ENCODE measurements at places on chromosomes 1 and 21.

DNA sequence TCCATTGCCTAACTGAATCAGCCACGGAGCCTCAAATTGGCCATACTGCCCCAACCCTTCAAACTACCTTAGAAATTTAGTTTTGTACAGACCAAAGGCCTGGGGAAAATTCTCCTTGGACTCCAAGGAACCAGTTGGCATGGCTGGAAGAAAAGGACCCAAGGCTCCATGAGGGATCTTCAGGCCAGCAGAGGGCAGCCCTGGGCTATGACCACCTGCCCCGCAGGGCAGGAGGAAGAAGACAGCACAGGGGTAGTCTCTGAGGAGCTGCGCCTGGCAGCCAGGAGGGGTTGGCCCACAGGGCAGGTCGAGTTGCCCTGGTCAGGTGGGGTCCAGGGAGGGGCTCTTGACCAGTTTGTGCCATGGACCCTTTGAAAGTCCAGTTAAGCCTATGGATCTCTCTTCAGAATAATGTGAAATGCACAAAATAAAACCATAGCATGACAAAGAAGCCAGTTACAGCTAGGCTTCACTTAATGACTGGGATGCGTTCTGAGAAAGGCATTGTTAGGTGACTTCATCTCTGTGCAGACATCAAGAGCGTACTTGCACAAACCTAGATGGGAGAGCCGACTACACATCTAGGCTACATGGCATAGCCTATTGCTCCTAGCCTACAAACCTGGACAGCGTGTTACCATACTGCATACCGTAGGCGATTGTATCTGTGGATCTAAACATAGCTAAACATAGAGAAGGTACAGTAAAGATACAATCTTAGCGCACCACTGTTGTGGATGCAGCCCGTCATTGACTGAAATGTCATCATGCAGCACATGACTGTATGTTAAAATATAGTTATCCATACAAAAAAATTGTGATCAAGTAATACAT lies 26.1 kb downstream of the CACNA1S start:
- no peak for DNase-seq

DNA sequence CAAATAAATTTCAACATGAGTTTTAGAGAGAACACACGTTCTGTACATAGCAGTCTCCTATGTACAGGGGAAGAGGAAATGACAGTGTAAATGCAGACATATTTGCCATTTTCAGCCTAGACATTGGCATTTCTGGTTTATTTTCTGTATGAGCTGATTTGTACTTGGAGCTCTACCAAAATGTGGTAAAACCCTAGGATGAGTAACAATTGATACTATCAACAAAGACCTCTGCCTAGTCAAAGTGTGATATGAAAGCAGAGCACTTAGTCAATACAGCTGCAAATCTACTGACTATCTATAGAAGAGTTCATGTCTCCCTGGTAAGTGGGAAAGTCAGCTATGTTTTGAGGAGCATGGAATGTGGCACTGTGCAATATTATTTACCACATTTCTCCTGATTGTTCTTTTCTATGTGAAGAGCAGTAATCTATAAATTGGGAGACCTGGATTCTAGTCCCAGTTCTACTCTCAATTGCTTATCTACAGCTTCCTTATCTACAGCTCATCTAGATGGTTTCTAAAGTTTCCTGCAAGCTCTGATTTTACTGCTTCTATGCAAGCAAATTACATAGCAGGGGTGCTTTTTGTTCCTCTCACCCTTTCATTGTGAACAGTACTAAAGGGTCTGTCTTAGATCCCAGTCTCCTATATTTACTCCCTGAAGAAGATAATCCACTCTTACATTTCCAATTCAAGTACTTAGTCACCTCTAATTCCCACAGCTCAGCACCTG lies 334.2 kb downstream of the NTNG1 start:
- DNase-seq: no peak

DNA sequence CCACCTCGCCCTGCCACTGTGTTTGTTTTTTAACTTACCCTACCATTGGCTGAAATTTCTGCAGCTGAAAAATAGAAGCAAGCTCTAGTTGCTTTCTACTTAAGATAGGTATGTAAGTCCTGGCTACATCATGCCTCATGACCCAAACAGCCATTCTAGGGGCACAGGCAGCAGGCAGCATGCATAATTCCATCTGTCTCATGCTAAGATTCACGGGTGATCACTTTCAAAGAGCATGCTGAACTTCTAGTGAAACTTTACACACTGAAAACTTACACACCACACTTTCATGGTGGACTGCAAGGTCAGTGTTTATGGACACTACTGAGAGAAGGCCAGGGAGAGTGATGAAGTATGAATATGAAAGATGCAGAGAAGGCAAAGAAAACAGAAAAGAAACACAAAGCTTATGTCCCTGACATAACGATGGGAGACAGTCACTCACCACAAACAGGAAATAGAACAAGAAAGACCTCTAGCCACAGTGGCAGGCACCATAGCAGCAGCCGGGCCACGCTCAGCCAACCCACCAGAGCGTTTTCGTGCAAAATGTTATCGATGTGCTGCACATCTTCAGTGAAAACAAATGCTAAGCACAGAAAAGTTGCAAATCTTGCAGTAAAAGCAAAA lies 102.3 kb upstream of the TIAM1 start:
- DNase-seq: no peak

DNA sequence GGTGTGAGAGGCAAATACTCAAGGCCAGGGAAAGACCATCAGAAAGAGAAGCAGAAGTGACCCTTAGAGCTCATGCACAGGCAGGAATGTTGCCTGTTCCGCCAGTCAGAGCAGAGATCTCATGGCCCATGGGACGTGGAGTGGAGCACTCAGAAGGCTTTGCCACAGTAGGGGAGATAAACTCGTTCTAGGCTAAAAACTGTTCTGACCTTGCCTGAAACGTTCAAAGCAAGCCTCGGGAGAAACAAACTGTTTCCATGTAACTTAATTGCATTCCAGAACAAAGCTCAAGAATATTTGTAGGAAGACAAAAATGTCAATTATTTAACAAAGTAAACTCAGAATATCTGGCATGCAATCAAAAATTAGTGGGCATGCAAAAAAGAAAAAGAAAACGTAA lies 20.7 kb upstream of the SLC19A1 start:
- no peak for DNase-seq

DNA sequence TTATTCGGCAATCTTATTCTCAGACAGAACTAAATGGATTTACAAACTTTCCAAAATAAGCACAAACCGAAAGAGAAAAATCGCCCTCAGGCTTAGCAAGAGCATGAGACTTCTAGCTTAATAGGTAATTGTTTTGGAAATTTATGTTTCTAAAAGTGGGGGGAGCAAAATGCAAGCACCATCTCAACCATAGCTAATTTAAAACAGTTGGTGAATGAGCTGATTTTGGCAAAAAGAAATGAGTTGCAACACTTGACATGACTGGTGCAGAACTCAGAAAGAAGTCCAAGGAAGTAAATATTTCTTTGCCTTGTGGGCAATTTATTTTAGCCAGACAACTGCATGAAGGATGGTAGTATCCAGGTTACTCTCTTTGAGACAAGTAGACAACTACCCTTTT lies 71.5 kb upstream of the PTGFR start:
- DNase-seq: no peak

DNA sequence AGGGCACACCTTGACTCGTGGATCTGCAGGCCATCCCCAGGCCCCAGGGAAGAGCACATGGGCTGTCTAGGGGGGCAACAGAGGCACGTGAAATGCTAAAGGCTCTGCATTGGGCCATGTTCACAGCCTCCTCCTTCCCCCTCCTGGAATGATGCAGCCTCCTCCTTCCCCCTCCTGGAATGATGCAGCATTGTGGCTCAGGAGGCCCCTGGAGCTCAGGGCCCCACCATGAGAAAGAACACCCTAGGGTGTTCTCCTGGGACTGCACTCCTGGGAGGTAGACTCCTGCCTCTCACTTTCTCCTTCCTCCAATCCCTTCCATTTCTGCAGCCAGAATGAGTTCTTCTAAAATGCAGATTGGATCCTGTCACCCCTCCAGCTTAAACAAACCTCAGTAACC lies 1.5 kb upstream of the IGFN1 start:
- no peak for DNase-seq

- no peak for DNase-seq
Observed at GRCh38 chr1:23152966-23153684, 15.5 kb downstream of the LUZP1 start.

DNA sequence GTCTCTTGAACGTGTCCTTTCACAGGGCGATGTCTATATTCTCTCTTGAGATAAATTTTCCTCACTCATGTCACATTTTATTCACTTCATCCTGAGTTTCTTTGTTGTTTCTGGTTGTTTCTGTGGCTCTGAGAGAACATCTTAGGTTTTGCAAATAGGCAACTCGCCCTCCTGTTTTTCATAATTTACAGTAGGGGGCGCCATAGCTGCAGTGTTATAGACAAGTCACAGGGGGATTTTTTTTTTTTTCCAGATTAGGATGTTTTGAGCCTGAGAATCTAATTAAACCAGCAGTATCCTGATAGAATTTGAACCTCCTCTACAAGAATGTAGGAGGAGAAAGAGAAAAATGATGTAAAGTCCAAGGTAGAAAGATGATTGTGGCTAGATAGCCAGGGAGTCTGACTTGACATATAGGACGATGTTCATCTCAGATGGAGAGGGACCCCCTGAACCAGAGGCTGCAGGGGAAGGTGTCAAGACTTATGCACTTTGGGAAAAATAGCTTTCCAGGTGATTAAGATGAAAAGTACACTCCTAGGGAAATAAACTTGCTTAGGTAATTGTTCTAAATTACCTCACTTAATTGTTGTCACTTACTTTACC lies 76.3 kb downstream of the ZP4 start:
- DNase-seq: no peak

GRCh38 chr1:17507915-17508314 lies 31.6 kb upstream of the ARHGEF10L start:
- no peak for DNase-seq

- DNase-seq: no peak
Observed at GRCh38 chr21:32499249-32500055, 85.9 kb downstream of the TCP10L start.

GRCh38 chr1:115251856-115252255 lies 86.2 kb downstream of the NGF start:
- DNase-seq: no peak

DNA sequence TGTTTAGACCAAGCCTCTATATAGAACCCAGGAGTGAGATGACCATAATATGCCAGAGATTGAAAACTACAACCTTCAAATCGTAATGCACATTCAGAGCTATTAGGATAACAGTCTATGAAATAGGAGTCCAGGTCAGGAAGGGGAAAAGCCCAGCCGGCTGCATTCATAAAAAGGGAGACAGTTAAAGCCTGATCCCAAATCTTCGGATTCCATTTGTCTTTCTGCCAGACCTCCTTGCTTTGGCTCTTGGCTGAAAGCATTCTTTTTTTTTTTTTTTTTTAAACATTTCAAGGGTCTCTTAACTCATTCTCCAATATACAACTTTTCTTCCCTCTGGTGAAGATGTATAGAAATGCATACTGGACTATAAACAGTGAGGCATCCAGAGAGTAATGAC lies 81.1 kb downstream of the NTPCR start:
- no peak for DNase-seq

- DNase-seq: no peak
Observed at GRCh38 chr1:44071461-44071860, 40.2 kb upstream of the SLC6A9 start.

All from cortex of kidney (tissue), 1 donor.